ENCODE measurements at places on chromosomes 1 and 21.

DNA sequence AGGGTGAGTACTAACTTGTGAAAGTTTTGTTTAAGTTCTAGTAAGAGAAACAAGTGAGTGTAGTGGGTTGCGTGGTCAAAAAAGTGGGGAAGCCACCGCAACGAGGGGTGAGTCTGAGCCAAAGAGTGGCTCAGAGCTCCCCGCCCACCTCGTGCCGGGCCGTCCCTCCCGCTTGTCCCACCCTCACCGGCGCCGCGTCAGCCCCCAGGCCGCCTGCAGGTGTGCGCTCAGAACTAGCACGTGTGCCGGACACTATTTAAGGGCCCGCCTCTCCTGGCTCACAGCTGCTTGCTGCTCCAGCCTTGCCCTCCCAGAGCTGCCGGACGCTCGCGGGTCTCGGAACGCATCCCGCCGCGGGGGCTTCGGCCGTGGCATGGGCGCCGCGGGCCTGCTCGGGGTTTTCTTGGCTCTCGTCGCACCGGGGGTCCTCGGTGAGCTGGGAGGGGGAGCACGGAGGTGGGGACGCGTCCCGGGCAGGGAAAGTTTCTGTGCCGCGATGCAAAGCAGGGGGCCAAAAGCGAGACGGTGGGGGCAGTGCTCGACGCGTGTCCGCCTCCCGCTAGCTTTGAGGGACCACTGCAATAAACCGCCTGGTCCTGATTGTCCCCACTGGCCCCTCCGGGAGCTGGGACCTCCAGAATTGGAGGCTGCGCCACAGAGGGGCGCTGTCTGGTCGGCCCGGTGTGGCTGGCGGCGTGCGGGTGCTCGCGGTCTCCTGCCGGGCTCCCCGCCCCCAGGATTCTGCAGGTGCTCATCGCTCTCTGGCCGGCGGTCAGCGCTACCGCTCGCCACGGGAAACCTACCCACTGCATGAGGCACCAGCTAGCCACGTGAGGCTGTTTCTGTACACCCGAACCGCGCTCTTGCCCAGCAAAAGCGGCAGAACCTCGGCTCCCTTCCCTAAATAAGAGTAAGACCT is at the start of gene CR2:
TSS of gene CR2 (plus strand) at position 283 of the 919 bp plus-strand sequence. CDS start at position 374, 91 bp downstream.
- DNase-seq = no peak

GRCh38 chr1:54403808-54404261 is 2.4 kb downstream of the SSBP3 start:
- no peak for DNase-seq

DNA sequence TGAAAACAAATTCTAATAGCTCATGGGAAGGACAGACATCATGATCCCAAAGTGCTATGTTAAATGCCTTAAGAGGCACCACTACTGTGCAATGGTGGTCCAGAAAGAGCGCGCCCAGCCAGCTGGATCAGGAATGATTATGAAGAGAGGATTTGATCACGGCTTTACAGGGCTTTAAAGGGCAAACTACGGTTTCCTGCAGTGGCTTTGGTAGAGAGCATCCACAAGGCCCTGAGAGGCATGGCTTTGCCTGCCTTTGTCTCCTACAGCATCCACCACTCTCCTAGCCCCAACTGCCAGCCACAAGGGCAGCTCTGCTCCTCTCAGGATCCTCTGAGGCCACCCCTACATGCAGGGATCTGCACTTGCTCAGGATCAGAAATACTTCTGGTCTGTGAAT is 40.7 kb downstream of the ZNF281 start:
- DNase-seq = no peak

GRCh38 chr1:198253259-198253658 is 96.5 kb downstream of the NEK7 start:
- DNase-seq = no peak

DNA sequence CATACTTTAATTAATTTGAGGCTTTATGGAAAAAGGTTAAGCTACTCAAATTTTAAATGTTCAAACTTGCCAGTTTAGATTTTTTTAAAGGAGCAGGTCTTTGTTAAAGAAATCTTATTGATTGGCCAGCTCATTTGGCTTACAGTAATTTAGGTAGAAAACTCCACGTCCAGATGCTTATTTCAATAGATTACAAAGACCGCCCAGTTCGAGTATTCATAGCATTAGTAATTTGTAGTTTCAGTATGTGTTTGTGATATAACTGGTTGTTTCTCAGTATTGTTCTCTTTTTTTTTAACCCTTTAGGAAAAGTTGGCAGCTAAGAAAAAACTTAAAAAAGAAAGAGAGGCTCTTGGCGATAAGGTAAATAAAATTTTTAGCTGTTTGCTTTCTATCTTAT is 1.6 kb downstream of the RPF1 start:
- no peak for DNase-seq

GRCh38 chr1:112778137-112778536 is 63.0 kb upstream of the PPM1J start:
- no peak for DNase-seq

Measured in stimulated activated CD8-positive, alpha-beta memory T cell treated with anti-CD3 and anti-CD28 coated beads, Interleukin-4, amount 100 ng/mL, for 1 hour (primary cell).